ENCODE measurements at places on chromosomes 2 and 18. TPM values are rescaled to one million over a fixed set of nuclear protein-coding genes. Genes with fewer than 3 reads are reported as not detected.

Gene RAD51AP2
- total RNA-seq, result not detected

Gene PHOSPHO2
- 4.2 TPM for total RNA-seq

Gene IL36G
- total RNA-seq, result not detected

Gene AQP12A
- total RNA-seq, result not detected

Gene TLK1
- 81.7 TPM for total RNA-seq

Gene LGALSL
- 2.6 TPM for total RNA-seq

Gene CCBE1
- not detected for total RNA-seq

Gene SPAG16
- 8.0 TPM for total RNA-seq

Data from activated T-helper 2 cell treated with anti-CD3 and anti-CD28 coated beads, Interferon-gamma antibody, Interleukin-2, Interleukin-4, amounts not matched to agents 10 μg/mL and 5 μg/mL and 100 μg/mL, durations not matched to agents 14 hours and 24 hours and 36 hours (primary cell).